Stimulated activated CD4-positive, alpha-beta T cell treated with anti-CD3 and anti-CD28 coated beads, Interleukin-4, amount 100 ng/mL, for 1 hour (primary cell): ENCODE measurements at places on chromosomes 5 and 9.

GRCh38 chr5:169494383-169494935 is 89.1 kb upstream of the SPDL1 start:
- DNase-seq = no peak

DNA sequence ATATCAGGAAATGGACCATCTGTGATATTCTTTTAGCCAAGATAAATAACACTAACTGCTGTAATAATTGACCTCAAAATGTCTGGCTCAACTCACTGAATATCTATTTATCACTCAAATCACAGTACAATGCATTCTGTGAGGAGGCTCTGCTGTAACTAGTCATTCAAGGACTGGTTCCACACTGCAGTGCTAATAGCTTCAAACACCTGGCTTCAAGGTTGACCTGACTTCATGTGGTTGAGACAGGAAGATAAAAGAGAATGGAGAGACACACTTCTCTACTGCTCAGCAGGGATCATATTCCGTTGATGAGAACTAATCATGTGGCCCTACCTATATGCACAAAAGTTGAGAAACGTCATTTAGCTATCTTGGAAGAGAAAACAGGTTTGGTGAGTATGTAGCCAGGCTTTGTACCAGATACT is 3.4 kb upstream of the RHOBTB3 start:
- no peak for DNase-seq

DNA sequence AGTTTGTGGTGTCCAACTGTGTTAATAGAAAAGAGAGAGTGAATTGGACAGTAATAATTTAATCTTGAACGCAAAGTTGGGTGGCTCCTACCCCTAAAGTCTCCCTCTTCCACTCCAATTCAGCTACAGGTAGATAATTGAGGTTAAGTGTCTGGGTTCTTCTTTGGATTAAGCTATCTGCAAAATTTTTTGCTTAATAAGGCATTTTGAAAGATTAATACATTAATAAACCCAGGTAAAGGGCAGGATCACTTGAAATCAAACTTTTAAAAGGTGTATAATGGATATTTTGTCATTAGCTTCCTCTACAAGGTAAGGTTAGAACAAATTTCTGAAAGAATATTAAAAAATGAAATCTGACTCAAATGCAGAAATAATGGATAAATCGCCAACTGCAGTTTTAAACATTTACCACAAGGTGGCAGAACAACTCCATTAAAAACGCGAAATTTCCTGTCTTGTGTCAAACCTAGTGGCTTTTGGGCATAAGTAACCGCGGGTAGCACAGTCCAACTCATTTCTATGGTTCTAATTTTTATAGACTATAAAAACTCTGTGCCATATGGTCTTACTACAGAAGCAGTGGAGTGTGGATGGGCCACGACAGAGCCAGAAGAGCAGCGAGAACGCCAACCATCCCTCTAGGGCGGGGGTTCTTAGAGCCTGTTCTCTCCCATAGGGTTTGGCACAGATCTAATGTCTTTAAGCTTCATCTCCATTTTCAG is 276.5 kb downstream of the ARHGEF28 start:
- no peak for DNase-seq

- no peak for DNase-seq
Measured at GRCh38 chr9:72614067-72614466, 92.7 kb downstream of the TMC1 start.

DNA sequence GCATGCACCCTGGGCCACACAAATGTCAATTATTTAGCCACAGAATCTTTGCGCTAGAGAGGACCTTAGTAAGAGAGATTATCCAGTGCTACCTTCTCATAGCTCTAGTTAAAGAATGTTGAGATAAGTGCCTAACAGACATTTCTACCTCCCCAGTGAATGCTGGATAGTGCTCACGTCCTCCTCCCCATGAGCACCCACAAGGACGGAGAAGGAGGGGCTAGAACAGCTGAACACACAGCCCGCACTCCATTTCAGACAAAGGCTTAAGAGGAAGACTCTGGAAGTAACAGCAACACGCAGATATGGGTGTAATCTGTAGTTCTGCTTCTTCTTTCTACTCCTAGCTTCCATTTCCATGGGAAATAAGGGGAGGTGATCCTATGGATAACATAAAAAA is 120.5 kb downstream of the FEM1C start:
- no peak for DNase-seq

DNA sequence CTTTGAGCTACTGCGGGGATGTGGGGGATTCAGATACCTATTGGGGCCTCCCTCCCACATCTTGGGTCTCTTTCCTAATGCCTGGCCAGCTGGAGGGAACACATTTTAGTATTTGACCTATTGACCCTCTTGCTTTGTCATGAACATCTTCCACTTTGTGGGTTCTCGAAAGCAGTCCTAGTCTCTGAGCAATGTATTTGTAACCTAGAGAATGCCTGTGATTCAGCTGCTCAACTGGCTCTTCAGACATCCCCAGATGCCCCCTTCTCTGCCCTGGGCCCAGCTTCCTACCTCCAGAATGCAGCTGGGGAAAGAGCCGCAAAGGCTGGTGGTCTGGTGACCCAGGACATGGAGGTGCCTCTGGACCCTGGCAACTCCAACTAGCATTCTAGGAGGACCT is 32.2 kb downstream of the APTX start:
- DNase-seq = no peak

- DNase-seq = no peak
Measured at GRCh38 chr5:80884929-80885328, 75.2 kb upstream of the RASGRF2 start.

DNA sequence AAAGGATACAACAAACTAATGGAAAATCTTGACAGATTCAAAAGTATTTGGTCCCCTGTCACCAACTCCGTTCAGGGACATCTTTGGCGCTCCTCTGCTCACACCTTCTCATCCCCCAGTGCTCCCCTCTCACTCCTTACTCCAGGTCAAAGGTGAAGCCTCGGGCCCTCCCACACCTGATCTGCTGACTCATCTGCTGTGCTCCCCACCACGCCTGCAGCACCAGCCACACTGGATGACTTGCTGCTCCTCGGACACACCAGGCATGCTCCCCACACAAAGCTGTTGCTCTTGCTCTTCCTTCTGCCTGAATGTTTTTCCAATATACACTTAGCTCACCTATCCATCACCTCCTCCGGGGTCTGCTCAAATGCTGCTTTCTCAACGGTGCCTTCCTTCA is 123.4 kb downstream of the ESM1 start:
- no peak for DNase-seq

DNA sequence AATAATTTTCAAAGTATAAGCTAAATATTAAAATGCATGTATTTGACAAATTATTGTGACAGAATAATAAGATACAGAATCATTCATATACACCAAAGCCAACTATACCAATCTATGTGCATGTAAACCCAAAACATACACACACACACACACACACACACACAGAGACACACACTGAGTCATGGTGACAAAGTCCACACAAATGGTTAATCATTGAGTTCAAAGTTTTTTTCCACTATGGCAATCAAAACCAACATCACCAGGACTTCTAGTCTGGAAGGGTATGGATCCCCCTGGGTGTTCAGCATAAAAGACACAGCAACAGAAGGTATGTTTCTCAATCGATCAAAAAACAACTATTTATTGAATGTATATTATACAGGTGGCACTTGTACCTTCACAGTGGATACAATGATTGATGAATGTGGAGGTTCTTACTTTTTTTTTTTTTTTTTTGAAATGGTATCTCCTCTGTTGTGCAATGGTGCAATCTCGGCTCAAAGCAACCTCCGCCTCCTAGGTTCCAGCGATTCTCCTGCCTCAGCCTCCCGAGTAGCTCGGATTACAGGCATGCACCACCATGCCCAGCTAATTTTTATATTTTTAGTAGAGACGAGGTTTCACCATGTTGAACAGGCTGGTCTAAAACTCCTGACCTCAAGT is 137.0 kb downstream of the PDE4D start:
- no peak for DNase-seq

GRCh38 chr5:62576570-62577170 is 1.9 kb upstream of the LRRC70 start:
- DNase-seq = no peak

- no peak for DNase-seq
Measured at GRCh38 chr5:11043881-11044280, 282.8 kb upstream of the DAP start.

DNA sequence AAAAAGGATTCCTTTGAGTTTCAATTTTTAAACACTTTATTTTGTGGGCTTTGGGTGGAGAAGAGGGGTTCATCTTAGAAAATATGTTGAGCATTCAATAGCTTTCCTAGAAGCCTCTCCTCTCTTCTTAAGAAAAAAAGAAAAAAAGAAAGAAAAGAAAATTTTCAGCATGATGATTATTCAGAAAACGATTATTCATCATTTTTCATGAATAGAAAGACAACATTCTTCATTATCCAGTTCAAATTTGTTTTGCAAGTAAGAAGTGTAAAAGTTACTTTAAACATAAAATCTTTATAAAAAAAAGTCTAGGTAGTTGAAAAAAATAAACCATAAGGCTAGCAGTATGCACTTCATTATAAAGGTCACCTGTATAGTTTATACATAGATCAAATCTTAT is 636.5 kb downstream of the IRX1 start:
- no peak for DNase-seq

DNA sequence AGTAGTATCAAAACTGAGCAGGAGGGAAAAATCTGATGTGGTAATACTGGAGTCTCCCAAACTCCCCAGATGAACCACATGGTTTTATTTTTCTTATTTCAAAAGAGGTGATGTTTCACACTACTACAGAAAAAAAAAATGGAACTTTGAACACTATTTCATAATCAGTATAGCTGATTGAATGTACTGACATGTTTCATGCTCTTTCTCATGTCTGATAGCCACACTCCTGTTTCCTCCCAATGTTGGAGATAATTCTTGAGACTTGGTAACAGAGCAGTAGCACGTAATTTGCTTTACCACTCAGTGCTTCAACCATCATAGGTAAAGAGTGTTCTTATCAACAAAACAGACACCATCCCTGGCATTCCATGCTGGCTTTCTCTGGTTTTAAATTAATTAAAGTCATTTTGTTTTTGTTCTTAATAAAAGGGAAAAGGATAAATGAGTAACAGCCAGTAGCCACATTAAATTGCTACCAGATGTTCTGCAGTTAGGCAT is 85.2 kb downstream of the MUSK start:
- no peak for DNase-seq

DNA sequence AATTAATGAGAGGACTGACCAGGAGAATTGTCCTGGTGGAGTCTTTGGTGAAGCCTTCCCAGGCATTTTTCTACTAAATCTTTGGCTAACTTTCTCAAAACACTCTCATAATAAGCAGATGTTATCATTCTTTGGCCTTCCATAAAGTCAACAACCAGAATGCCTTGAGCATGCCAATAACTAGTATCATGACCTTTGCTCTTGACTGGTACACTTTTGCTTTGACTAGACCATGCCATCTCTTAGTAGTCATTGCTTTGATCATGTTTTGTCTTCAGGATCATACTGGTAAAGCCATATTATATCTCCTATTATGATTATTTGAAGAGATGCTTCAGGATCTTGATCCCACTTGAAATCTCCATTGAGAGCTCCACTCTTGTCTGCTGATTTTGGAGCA is 506.9 kb downstream of the ELAVL2 start:
- DNase-seq = no peak

DNA sequence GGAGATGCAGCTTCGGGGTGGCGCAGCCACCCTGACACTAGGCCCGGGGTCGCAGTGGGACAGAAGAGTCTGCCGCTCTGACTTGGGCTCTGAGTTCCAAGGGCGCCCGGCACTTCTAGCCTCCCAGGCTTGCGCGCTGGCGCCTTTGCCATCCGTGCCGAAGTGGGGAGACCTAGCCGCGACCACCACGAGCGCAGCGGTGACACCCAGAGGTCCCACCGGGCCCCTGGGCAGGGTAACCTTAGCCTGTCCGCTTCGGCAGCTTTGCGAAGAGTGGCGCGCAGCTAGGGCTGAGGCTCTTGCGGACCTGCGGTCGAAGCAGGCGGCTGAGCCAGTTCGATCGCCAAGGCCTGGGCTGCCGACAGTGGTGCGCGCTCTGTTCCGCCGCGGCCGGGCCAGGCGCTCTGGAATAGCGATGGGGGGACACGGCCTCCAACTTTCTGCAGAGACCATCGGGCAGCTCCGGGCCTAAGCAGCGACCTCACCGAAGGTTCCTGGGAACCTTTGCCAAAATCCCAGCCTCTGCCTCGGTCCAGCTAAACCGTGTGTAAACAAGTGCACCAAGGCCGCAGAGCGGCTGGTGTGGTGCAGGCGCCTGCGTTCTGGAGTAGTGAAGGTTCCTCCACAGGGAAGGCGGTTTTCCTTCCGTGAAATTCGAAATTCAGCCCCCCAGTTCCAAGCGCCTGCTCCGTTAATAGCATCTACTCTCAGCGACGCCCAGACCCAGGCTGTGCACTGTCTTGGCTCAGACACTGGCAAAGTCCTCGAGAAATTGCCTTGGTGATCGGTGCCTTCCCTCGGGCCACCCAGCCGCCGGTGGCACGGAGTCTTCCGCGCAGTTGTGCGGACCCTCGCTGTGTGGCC is 7.4 kb downstream of the TLX3 start:
- DNase-seq = no peak

GRCh38 chr9:25752398-25752797 is 74.2 kb upstream of the TUSC1 start:
- no peak for DNase-seq

DNA sequence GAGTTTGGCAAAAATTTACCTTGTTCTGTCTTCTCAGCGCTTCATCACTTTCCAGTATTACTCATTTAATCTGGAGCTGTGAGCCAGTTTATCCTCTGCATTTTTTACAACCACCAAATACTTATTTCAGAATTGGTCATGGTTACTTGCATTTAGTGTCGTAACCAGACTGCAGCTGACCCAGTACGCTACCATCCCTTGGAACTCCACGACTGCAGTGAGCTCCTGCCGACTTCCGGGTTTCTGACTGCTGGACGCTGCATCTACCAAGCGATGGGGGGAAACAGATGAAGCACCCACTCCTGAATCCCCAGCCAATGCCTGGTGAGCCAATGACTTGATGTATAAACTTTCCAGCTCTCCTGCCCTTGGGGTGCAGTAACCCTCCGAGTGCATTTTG is 174.4 kb upstream of the PRLR start:
- DNase-seq = no peak

DNA sequence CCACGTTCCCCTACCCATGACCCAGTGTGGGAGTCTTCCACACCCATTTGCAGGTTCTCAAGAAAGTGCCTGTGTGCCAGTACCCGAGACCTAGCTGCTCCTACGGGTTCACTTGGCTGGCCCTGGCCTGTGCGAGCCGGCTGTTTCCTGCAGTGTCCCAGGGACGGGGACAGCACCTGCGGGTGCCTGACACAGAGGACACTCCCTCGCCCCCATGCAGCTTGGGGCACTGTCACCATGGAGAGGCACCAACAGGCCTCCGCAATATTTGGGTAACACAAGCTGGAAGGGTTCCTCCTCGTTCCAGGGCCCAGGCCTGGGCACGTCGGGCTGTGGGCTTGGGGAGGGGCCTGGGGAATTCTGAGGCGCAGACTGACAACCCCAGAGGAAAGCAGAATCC is 41.4 kb downstream of the DUSP1 start:
- no peak for DNase-seq
